WTC11 (cell line): ENCODE measurements at places on chromosomes 4 and X.

GRCh38 chr4:53614591-53614990, 23.3 kb upstream of the LNX1 start:
- DNase-seq, result no peak

DNA sequence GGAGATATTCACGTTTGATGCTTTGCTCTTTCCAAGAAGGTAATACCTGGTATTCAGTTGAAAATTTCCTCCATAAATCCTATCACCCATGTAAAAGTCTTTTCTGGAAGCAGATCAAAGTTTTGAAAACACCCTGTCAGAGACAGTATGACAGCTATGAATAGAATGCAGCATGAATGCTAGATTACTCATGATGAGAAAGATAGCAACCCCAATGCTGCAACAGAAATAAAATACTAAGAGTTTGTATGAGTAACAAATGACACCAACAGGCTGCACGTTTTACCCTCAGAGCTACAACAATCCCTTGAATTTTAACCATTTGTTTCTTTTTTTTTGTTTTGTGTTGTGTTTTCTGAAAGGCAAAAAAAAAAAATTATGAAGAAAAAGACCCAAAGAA, 108.6 kb downstream of the ARHGAP6 start:
- no peak for DNase-seq

DNA sequence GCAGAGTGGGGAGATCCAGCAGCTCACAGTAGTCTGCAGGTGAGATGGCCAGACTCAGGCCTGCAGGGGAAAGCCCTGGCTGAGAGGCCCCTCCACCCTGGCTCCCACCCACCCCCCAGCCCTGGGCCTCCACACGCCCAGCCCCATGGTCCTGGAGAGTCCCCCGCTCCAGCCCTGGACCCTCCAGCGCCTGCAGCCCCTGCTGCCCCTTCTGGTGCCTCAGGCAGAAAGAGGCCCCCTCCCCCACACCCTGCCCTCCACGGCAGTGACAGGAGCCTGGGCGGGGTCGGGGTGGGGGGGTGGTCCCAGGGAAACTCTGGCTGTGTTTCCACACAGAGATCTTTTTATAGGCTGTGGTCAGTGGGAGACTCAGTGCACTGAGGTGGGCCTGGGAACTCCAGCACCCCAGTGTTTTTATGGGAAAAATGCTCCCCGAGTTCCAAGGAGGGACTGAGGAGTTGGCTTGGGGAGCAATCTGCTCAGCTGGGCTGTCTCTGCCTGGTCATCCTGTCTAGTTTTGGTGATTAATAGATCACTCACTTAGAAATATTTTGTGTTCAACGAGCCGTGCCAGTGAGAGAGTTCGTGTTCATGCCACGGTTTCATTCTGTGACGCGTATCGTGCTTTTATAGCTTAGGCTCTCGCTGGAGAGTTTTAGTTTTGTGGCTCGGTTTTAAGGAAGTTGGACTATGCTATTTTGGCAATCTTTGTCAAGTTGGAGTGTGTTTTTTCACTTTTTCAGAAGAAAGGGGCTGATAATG, 53.1 kb upstream of the HGFAC start:
- DNase-seq, result no peak

DNA sequence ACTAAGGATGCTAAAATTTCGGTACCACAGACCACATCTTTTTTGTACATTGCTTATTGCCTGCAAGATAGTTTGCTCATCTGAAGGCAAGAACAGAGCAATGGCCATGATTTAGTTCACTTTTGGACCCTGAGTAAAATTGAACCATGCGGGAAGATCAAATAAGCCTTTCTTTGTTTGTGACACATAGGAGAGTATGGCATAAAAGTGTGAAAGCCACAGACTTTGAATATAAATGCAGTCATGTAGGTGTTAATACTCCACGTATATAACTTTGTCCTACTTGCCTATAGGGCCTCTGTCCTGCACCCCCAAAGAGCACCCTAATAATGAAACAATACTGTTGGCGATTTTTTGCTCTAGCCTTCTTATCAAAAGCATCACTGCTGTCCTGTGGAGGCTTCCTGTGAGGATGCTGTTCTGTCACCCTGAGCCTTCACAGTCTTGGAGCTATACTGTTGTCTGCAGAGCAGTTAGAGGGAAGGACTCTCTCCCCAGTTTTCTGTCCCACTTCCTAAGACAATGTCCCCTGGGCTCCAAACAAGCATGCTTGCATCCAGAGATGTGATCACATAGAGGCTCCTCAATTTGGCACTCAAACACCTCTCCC, 10.2 kb upstream of the CXCL13 start:
- no peak for DNase-seq

DNA sequence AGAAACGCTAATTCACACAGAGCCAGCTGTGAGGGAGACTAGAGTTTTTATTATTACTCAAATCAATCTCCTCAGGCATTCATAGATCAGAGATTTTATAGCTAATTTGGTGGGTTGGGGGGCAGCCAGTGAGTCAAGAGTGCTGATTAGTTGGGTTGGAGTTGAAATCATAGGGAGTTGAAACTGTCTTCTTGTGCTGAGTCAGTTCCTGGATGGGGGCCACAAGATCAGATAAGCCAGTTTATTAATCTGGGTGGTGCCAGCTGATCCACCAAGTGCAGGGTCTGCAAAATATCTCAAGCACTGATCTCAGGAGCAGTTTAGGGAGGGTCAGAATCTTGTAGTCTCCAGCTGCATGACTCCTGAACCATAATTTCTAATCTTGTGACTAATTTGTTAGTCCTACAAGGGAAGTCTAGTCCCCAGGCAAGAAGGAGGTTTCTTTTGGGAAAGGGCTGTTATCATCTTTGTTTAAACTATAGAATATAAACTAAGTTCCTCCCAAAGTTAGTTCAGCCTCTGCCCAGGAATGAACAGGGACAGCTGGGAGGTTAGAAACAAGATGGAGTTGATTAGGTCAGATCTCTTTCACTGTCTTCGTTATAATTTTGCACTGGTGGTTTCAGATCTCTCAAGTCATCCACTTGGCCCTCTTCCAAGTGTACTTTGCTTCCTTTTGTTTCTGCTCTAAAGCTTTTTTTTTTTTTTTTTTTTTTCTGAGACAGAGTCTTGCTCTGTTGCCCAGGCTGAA, 5.4 kb upstream of the NAA11 start:
- no peak for DNase-seq

GRCh38 chr4:1036095-1036494, 24.7 kb downstream of the FGFRL1 start:
- no peak for DNase-seq

DNA sequence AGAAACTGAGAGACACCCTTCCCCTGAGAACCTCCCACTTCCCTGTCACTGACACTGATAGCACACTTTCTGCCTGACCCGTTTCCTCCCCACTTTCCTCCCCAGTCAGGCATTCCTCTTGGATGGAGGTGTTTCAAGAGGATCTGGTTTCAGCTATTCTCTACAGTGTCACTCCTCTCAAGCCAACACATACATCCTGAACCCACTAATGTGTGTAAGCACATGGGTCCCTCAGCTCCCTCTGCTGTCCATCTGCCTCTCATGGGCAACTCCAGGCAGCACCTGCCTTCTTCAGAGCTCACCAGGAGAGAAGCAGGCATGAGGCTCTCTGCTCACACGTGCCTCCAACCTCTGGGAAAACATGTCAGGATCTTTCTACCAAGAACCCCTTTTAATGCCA, 207.6 kb downstream of the NAF1 start:
- DNase-seq, result peak; percentile 20

DNA sequence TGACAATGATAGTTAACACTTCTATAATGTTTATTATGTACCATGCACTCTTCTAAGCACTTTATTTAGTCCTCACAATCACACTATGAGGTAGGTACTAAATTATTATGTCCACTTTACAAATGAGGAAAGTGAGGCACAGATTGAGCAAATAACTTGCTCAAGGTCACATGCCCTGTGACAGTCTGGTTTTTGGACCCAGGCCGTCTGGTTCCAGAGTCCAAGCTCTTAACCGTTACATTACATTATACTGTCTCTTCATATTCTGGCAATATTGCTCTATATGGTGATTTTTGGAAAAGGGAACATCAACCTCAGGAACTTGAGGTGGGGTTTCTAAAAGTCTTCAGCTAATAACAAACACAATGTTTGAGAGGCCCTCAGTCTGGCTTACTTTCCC, 12.8 kb downstream of the SYTL4 start:
- no peak for DNase-seq

GRCh38 chr4:87025023-87025613, 90.3 kb downstream of the AFF1 start:
- DNase-seq, result no peak

DNA sequence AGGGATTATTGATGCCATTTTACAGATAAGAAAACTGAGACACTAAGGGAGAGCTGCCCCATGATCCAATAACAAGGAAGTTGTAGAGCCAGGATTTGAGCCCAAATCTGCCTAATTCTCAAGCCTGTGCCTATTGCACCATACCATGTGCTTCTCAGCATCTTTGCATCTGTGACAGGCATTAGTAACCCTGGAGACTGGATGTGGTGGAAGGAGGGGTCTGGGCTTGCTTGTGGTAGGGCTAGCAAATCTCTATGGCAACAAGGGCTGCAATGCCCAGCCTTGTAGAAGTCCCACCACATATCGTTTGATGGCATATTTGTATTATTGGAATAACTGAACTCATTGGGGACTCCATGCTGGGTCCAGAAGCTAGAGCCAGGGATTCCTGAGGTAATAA, 58.1 kb downstream of the RTL5 start:
- DNase-seq, result no peak

DNA sequence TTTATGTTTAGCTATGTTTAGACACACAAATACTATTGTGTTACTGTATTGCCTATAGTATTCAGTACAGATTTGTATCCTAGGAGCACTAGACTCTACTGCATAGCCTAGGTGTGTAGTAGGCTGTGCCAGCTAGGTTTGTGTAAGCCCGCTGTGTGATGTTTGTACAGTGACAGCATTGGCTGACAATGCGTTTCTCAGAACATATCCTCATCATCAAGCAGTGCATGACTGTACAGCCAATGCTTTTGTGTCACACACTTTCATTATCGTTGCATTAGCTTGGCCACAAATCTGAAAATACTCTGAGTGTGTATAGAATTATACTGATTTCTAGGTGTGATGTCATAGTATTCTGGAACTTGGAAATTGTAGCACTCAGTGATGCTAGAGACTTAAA, 63.4 kb downstream of the CLDN34 start:
- no peak for DNase-seq

DNA sequence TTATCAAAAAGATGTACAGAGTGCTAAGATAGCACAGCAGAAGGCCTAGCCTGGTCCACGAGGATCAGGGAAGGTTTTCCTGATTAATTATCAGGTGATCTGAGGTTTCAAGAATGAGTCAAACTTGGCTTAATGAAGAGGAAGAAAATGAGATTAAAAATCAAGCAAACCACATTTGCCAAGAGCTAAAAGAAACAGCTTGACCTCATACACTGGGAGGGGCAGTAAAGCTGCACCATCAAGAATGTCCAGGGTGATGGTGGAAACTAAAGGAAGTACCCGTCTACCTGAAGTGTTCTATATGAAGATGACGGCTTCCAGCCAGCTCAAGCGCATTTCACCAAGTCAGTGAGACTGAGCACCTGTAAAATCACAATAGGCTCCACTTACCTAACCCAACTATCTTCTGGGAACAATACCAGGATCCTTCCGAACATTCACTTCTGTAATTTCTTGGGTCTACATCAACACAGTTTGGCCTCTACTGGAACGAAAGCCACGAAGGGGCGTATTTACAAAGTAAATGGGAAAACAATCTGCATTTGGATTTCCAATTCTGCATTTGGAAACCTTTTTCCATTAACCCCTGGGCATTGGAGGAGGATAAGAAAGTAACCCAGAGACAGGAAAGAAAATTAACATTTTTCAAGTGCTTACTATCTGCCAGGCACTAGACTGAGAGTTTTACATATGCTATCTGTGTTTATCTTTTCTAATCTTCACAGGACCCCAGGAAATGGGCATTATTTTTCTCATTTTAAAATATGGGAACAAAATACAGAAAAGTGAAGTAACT, 114.0 kb upstream of the DCLK2 start:
- no peak for DNase-seq

DNA sequence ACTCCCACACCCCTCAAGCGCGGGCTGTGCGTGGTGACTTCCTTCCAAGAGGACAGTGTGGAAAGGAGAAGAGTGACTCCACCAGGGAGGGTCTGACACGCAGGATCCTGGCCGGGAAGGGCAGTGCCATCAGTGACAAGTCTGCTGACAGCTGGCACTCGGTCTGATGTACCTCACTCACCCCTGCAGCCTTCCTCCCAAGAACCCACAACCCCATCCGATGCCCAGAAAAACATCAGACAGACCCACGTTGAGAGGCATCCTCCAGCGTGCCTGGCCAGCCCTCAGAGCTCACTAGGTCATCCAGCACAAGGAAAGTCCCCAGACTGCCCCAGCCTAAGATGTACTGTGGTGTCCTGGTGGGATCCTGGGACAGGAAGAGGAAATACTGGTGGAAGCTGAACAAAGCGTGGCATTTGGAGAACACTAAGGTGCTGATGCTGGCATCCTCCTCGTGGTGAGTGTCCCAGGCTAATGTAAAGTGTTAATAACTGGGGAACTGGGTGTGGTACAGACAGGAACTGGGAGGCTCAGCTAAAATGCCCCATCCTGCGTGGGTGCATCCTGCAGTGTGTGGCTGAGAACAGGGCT, 200.0 kb upstream of the PSAPL1 start:
- DNase-seq, result no peak

GRCh38 chr4:1538941-1539772, 132.9 kb upstream of the NKX1-1 start:
- no peak for DNase-seq
